ENCODE measurements at places on chromosomes 3 and 15.

DNA sequence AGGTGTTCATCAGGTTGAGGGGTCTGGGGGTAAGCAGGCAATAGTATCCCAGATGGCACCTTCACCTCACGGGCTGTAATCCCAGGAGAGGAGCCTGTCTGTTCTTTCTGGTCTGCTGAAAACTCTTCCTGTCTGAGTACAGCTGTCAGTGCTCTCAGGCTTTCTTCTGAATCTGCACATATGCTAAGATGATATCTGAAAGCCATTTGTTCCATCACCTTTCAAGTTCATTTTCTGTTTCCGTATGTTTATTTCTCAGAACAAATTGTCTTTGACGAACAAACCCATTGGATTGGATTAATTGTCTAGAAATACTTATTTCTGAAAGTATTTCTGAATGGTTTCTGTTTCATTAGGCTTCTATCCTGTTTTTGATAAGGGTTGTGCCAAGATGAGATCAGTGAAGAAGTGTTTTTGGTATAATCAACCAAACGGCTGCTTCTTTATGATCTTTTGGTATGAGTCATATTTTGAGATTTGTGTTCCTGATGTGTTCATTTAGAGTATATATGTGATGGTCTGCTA is 13.3 kb downstream of the ZNF592 start:
- DNase-seq, result no peak

GRCh38 chr15:73293773-73294172 is 75.0 kb downstream of the HCN4 start:
- no peak for DNase-seq

DNA sequence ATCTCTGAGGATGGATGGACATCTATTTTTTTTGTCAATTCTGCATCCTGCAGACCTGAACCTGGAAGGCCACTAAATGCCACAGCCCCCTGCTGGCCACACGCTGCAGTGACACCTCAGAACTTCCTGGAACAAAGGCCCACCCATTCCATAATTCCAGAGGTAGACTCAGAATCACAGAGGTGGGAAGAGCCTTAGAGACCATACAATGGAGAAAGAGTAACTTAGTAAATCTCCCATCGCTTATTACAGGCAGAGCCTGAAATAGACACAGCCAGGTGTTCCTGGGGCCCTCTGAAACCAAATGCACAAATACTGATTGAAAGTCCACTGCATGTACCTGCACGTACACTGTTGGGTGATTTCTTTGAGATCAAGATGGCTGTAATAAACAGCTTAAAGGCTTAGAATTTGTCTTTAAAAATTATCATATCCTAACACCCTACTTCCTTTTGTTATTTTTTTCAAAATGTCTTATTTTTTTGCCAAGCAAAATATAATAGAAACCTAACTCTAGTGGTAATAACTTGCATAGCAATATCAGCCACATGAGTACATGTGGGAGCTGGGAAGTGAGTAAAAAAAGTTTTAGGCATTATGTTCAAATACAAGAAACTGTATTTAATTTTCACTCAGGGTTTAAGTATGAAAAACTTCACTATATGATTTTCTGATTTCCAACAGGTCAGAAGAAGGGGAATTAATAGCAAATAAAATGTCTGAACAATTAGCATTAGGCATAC is 62.7 kb downstream of the EOMES start:
- peak; percentile 65 for DNase-seq

- DNase-seq, result peak; percentile 49
Observed at GRCh38 chr3:143529018-143529478, 319.2 kb downstream of the SLC9A9 start.

GRCh38 chr3:51358981-51359380 is 26.1 kb upstream of the MANF start:
- no peak for DNase-seq

GRCh38 chr3:11774296-11774877 is 72.3 kb downstream of the TAMM41 start:
- DNase-seq, result peak; percentile 57

GRCh38 chr15:99986297-99987118 is 253.3 kb upstream of the LYSMD4 start:
- DNase-seq, result no peak

- peak; percentile 26 for DNase-seq
Observed at GRCh38 chr3:76044601-76045600, 259.6 kb upstream of the ZNF717 start.

- DNase-seq, result no peak
Observed at GRCh38 chr3:23810343-23811184, 4.8 kb downstream of the UBE2E1 start.

Data from fibroblast of pulmonary artery (primary cell).